T-helper 2 cell (primary cell): ENCODE measurements at places on chromosomes 2 and 18.

- no peak for DNase-seq
Observed at GRCh38 chr2:187550857-187551256, 3.4 kb downstream of the TFPI start.

DNA sequence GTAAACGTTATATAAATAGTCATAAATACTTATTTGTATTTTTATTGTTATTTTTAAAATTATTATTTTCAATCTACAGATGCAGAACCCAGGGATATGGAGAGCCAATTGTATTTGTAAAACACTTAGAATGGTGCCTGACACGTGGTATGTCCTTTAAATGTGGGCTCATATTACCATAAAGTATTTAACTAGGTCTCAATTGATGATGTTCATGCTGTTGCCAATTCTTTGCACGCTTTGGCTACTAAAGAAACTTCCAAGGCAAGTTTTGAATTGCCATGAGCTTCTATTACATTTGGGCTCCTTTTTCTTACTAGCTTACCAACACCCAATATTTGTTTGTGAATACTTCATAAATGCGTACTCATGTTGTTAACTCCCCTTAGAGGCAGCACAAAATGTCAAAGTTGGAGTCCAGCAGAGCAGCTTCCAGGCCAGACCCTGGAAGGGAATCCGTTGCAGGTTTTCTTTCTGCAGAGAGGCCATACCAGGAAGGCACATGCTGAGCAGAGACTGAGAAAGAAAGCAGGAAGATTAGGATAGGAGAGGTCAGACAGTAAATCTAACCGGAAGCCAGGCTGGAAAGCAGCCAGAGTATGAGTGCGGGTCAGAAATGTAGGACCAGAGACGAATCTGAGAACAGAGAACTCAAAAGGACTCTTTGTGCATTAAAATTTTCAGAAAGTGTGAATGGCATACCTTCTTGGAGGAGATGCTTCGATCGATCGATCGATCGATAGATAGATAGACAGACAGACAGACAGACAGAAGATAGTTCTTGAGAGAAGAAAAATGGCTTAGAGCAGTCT is 4.2 kb upstream of the NOSTRIN start:
- DNase-seq = no peak

GRCh38 chr2:64221935-64222334 is 77.7 kb upstream of the PELI1 start:
- DNase-seq = no peak

- no peak for DNase-seq
Observed at GRCh38 chr2:27219091-27219490, 1.9 kb downstream of the CAD start.

- DNase-seq = no peak
Observed at GRCh38 chr2:62660582-62661262, 44.8 kb upstream of the EHBP1 start.

DNA sequence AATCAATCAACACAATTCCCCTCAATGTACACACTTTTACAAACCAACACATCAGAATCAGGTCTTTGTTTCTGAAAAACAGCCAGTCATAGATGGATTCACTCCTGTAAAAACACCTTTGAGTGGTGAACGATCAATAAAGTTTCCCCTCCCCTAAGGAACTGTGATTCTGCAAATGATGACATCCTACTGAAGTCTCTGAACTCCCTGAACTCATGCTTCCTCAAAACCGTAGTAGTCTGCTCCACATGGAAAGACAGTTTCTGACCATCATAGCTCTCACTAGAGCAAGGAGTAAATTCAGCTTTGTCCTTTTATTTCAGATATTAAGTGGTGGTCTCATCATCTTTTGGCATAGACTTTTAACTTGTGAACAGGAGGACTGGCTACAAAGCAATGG is 43.5 kb upstream of the ACTR3 start:
- DNase-seq = no peak

- no peak for DNase-seq
Observed at GRCh38 chr18:11096411-11096810, 53.0 kb downstream of the PIEZO2 start.

GRCh38 chr2:157476953-157477709 is 33.2 kb upstream of the CYTIP start:
- DNase-seq = no peak

- no peak for DNase-seq
Observed at GRCh38 chr18:79389689-79390088, 6.0 kb upstream of the NFATC1 start.

- DNase-seq = no peak
Observed at GRCh38 chr2:67842375-67842959, 220.3 kb downstream of the C1D start.
